Activated naive CD4-positive, alpha-beta T cell treated with anti-CD3 and anti-CD28 coated beads, Interleukin-2, amount 50 U/mL, for 72 hours (primary cell): ENCODE measurements at places on chromosomes 12 and 14.

- DNase-seq: no peak
Observed at GRCh38 chr14:92280554-92281262, 42.3 kb upstream of the SLC24A4 start.

DNA sequence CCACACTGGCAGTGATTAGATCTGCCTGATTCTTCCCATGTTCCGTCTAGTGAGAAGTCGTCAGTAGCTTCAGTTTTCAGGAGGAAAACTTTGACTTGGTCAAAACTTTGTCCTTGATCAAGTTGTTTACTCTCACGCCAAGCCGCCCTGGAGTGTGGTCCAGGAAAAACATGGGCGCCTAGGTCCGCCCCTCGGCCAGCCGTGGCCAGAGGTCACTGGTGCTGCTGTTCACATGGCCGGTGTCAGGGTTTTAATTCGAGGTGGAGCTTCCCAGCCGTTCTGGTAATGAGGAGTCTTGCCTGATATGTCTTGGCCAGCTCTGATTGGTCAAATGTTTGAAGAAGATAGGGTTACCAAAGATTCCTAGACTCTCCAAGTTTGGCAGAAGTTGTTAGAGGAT lies 71.5 kb downstream of the PPP2R5C start:
- no peak for DNase-seq

DNA sequence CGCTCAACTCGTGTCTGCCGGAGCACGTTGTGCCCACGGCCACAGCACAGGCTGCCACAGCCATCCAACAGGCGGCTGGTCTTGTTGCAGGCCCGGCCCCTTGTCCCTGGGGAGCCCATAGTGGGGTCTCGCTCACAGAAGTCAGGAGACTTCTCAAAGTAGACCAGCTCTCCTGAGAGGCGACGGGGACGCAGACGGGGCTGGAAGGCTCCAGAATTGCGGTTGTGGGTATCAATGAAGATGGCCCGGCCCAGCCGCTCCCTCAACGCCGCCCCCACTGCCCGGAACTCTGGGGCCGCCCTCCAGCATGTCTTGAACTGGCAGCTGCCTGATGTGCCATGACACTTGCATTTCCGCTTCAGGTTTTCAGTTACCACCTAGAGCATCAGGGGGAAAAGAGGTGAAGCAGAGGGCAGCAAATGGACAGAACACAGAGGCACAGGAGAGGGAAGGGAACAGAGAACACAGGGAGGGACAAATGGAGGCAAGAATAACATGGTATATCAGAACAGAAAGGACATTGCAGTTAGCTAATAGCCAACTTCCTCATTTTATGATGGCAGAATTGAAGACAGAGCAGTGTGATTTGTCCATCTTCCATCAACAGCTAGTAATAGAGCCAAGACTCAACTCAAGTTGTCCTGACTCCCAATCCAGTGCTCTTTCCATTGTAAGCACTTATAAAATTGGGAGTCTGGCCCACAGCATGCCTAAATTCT lies 5.2 kb downstream of the WNT10B start:
- no peak for DNase-seq

DNA sequence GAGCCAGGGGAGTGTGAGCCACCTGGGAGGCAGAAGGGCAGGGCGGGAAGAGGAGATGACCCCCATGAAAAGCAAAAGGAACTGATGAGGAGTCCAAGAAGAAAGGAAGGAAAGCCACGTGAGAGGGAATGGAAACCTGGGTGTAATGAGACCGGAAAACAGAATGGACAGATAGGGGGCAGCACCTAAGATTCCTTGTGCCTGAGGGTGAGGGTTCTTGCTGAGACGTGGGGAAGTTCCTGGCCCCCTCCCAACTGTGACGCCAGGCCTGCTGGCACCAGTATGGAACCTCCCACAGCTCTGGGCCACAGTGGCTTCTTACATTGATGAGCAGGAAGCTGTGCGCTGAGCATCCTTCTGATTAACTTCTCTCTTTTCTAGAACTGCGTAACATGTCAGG lies 30.8 kb downstream of the TTC7B start:
- DNase-seq: no peak
